ENCODE measurements at places on chromosomes 5 and 9. TPM values are rescaled to one million over a fixed set of nuclear protein-coding genes. Genes with fewer than 3 reads are reported as not detected.

TMED9 gene
- 192 TPM for total RNA-seq

GLDC gene
- total RNA-seq = 1.4 TPM

PCDHB4 gene
- 0.14 TPM for total RNA-seq

PKD2L2 gene
- total RNA-seq = not detected

OGN gene
- 0.57 TPM for total RNA-seq

PDGFRB gene
- 121 TPM for total RNA-seq

IQGAP2 gene
- 24.0 TPM for total RNA-seq

SIT1 gene
- not detected for total RNA-seq

CCIN gene
- total RNA-seq = 0.57 TPM

RAI14 gene
- total RNA-seq = 132 TPM

AMBP gene
- 0.28 TPM for total RNA-seq

MACROH2A1 gene
- 118 TPM for total RNA-seq

PDZD2 gene
- 0.43 TPM for total RNA-seq

ZDHHC11B gene
- total RNA-seq = 0.09 TPM

RNF14 gene
- total RNA-seq = 45.2 TPM

OR2V1 gene
- total RNA-seq = not detected

WNT8A gene
- total RNA-seq = not detected

PCDHGB5 gene
- total RNA-seq = 15.9 TPM

BARHL1 gene
- not detected for total RNA-seq

C1QTNF2 gene
- total RNA-seq = 0.28 TPM

SLC6A19 gene
- not detected for total RNA-seq

OMD gene
- not detected for total RNA-seq

HRH2 gene
- total RNA-seq = not detected

MEIKIN gene
- not detected for total RNA-seq

SMIM33 gene
- not detected for total RNA-seq

ANKRD31 gene
- total RNA-seq = 0.14 TPM

PCDHGA4 gene
- 4.5 TPM for total RNA-seq

RANBP3L gene
- total RNA-seq = not detected

NR6A1 gene
- 0.14 TPM for total RNA-seq

GRIA1 gene
- under 0.01 TPM for total RNA-seq

ZFP37 gene
- total RNA-seq = 2.3 TPM

SLC6A3 gene
- total RNA-seq = not detected

FUT7 gene
- not detected for total RNA-seq

SPATA31A3 gene
- not detected for total RNA-seq

Data from smooth muscle cell of bladder (primary cell).